Stimulated activated naive B cell treated with anti-CD40 and anti-IgM and Interleukin-4, amounts not matched to agents 10 μg/mL and 1 μg/mL and 100 μg/mL, for 72 hours (primary cell): ENCODE measurements at places on chromosomes 7 and 10.
A peak's percentile ranks its signal among the peaks of the same experiment; 100 is the strongest.

GRCh38 chr7:145050415-145050814 is 214.6 kb upstream of the TPK1 start:
- DNase-seq = no peak

- DNase-seq = no peak
These were observed 9.1 kb upstream of the TNRC18 start for GRCh38 chr7:5432691-5433090.

- DNase-seq = no peak
These were observed 51.4 kb upstream of the NPS start for GRCh38 chr10:127497685-127498084.

DNA sequence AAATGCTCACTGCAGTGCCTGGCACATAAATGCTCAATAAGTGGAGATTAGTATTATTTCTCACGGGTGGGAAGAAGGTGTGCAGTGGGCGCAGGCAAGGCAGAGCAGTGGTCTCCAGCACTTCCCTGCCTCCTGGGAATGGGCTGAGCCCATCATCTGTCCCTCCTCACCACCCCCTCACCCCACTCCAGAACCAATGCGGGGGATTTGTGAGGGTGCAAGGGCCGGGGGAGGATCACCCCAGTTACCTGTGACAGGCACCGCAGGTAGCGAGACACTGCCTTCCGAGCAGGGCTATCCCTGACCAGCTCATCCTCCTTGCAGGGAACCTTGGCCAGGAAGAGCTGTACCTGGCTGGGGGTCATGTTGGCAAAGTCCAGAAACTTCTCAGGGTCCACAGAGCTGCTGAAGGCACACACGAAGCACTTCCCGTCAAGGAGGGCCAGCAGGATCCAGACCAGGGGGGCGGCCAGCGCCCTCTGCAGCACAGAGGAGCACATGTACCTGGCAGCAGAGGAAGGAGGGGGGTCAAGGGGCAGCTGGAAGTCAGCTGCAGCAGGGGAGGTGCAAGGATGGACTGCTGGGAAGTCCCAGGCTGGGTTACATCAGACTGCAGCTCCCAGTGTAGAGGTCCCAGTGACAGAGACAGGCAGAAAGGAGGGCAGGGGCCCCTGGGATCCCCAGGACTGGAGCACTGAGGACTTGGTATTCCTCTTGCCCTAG is 2.8 kb downstream of the CALHM3 start:
- DNase-seq = no peak

DNA sequence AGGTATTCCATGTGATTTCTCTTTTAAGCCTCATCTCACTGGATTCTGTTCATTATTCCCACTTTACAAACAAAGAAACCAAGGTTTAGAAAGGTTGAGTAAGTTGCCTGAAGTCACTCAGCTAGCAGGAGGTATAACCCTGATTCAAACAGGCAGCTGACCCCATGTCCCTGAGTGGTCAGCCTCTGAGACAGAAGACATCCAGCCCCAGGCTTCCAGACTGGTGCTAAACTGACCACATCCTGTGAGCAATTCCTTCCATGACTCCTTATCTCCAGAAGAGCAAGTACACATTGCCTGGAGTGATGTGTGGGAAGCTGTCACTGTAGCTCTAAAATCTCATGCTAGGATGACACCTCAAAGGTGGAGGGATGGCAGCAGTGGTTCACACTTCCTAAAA is 3.7 kb downstream of the PLPP4 start:
- DNase-seq = no peak

DNA sequence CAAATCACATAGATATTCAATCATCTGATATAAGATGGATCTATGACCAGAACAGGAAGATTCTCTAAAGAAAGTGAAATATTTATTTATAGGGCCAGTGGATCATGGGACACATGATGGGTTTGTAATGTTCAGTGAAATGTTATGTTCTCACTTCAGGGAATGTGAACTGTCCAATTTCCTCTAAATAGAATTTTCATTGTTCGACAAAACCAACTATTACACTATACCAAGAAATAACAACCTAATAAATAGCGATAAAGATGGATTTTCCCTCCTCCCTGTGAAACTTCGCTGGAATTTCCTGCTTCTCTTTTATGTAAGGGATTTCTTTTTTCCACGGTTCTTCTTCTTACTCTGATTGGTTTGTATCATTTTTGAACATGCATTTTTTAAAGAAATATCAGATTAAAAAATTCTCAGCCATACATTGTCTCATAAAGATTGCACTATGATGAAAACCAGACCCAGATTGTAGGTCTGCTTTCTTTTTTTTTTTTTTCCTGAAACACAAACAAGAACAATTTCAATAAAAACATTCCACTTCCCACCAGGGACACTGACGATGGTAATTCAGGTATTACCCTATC is 139.8 kb upstream of the ZEB1 start:
- DNase-seq = no peak

DNA sequence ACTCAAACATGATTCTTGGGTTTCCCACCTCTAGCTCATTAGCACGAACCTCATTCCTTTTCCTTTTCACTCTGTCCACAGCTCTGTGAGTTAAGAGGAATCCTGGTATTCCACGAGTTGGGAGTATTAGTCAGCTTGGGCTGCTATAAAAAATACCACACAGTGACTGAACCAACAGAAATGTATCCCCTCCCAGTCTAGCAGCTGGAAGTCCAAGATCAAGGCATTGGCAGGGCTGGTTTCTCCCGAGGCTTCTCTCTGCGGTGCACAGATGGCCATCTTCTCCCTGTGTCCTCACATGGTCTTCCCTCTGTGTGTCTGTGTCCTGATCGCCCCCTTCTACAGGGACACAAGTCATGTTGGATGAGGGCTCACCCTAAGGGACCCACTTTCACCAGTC is 261.6 kb downstream of the TNS3 start:
- no peak for DNase-seq

DNA sequence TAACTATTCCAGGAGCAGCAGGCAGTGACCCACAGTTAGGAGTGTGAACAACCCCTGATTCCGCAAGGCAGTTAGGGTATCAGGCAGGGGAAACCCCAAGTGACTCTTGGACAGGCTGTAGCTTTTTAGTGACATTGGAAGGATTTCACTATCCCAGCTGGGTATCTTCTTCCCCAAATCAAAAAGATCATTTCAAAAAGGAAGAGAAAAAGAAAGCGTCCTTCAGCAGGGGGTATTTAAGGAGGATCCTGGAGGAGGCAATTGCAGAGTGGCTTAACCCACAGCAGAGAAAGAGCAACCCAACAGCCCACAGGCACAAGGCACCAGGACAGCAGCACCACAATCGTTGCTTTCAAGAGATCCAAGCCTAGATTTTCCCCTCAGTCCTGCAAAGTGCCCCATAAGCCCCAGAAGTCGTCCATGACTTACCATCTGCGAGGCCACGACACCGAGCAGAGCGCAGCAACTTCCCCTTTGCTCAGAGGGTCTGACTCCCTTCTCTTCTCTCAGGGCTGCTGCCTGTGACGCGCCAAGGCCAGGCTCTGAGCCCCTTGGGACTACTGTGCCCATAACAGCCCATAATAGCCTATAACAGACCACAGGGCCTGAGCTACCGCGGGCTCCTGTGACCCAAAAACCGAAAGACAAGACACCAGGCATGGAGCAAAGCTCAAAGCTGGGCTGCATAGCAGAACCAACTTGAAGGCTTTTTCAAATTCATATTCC is 19.8 kb downstream of the PIK3AP1 start:
- DNase-seq = peak; percentile 84

- DNase-seq = no peak
These were observed 31.3 kb downstream of the AKR1C3 start for GRCh38 chr10:5125315-5126044.

DNA sequence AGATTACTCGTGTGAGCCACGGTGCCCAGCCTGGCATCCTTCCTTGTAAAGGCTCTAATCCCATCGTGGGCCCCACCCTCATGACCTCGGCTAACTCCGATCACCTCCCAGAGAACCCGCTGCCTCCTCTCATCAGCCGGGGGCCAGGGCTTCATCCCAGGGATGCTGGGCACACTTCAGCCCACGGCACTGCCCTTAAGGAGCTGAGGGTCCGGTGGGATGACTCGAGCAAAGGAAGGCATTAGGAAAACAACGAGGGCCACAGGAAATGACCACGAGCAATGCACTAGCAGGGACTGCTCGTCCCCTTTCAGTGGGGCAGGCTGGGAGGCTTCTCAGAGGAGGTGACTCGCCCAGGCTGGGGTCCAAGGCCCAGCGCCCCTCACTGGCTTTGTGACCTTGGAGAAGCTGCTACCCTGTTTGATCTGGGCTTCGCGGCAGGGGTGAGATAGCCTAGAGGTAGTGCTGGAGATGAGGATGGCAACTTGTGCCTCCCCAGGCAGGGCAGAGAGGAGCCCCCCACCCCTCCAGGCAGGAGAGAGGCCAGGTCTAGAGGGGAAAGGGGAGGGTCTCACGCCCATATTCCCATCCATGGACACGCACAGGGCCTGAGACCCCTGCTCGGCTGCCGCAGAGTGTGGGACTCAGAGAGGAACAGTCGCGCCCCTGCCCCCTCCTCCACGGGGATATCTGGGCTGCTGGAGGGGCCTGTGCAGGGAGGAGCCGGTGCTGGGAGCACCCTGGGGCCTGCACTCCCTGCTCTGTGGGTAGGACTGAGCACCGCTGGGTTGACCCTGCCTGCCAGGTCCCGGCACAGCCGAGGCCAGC is 26.8 kb downstream of the ELFN1 start:
- no peak for DNase-seq

GRCh38 chr10:13095094-13095493 is 4.9 kb upstream of the OPTN start:
- DNase-seq = no peak

DNA sequence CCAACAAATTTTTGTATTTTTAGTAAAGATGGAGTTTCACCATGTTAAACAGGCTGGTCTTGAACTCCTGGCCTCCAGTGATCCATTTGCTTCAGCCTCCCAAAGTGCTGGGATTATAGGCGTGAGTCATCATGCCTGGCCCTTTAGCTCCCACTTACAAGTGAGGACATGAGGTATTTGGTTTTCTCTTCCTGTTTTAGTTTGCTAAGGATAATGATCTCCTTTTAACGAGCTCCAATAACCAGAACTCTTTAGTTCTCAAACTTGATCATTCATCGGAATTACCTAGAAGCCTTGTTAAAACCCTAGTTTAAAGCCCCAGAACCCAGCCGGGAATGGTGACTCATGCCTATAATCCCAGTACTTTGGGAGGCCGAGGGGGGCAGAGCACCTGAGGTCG is 481.4 kb downstream of the TYW1 start:
- DNase-seq = no peak

DNA sequence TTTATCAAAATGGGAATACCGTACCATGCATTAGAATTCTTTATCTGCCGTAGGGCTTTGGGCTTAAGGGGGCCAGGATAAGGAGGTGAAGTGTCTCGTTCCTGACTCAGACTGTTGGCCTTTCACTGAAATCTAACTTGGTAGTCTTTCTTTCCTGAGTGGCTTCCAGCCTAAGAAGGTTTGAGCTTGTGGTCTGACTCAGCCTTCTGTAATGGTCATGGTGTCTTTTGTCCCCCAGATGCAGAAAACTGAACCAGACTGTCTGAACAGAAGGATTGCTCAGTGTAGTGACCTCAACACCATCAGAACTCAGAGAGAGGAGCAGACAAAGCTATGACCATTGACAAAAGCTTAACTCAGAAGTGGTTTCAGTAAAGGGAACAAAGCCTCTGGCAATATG is 39.5 kb downstream of the WNT2 start:
- DNase-seq = no peak

DNA sequence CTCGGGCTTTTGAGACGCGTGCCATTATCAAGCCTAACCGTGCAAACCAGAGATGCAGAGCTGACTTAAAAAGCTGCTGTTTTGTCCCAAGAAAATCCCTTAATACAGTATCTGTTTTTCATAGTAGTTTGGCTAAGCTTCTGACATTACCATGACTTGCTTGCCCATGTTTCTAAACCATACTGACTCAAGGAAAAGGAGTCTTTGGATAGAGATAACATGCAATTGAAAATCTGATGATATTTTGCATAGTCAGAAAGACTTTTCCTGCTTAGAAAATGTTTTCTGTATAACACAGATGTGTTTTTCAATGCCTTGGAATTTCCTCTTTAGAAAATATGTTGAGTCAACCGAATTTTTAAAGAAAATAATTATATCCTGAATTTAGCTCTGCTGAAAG is 21.5 kb upstream of the AKR1E2 start:
- no peak for DNase-seq

- DNase-seq = no peak
These were observed 38.5 kb downstream of the MTURN start for GRCh38 chr7:30173058-30173897.

DNA sequence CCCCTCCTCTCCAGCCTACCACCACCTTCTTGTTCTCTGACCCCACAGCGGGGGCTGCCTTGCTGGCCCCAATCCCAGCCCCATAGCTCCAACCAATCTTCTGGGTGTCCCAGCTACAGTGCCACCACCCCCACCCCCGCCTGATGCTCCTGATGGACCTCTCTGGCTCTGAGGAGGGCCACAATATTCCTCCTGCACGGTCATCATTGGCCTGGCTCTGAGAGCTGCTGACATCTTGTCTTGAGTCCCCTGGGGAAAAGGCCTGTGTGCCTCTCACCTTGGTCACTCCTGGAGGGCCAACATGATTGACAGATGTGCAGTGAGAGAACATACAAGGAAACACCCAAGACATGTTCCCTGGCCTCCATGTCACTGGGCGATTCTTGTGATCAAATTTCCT is 7.6 kb downstream of the GDF2 start:
- no peak for DNase-seq

- no peak for DNase-seq
These were observed 194.0 kb upstream of the PLPP4 start for GRCh38 chr10:120262857-120263547.

GRCh38 chr7:149856583-149856982 is 17.2 kb upstream of the ATP6V0E2 start:
- no peak for DNase-seq

- DNase-seq = no peak
These were observed 203.8 kb upstream of the SH2B2 start for GRCh38 chr7:102082693-102083368.
